Activated T-cell treated with anti-CD3 and anti-CD28 coated beads, Interleukin-2, amount 50 U/mL, for 48 hours (primary cell): ENCODE measurements at places on chromosomes 1 and 21.

- peak; percentile 80 for DNase-seq
These were observed 146.0 kb upstream of the JUN start for GRCh38 chr1:58929671-58930325.

DNA sequence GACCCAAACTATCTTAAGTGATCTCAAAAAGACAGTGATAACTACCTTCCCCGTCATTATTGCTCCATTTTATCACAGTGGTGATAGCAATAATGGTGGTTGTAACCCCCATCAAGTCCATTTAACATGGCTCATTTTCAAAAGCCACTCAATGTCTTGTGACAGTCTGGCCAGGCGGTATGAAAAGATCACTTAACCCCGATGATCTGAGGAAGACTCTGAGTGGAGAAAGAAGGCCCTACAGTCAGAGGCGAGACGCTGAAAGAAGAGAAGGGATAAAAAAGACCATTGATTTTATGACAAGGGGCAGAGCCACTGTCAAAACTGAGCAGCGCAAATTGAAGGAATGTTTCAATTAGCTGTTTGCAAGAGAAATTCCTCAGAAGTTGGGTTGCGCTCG is 417.2 kb upstream of the PBX1 start:
- DNase-seq = no peak

DNA sequence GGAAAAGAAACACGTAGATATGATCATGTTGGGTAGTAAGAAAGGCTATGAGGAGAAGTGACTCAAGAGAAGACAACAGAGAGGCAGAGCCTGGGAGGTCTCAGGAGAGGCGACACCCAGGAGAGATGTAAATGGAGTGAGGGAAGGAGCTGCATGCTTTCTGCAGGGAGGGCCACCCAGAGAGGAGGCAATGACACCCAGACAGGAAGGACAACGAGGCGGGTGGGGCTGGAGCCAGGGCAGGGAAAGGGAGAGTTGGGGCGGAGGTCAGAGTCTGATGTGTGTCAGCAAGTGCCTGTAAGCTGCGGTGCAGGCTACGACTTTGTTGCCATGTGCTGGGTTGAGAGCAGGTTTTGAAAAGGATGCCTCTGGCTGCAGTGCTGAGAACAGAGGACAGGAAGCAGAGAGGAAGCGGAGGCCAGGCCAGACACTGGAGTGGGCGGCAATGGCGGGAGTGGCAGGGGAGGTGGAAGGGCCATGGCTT is 31.3 kb downstream of the SLC1A7 start:
- peak; percentile 40 for DNase-seq

DNA sequence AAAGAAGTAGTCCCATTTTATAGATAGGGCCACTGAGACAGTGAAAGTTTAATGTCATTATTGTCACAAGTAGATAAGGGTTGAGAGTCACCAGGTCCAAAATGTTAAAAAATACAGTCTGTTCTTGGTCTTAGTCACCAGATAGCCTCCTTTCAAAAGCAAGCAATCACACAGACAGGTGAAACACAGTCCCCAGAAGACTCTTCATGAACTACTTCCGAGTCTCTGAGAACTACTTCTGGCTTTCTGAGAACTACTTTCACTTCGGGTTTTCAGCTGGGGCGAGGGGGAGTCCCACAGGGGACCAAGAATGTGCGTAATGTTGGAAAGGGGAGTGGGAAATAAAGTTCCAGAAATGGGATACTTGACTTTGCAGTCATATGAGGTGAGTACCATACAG is 143.2 kb downstream of the HHIPL2 start:
- no peak for DNase-seq

GRCh38 chr21:14875186-14875585 is 189.6 kb downstream of the NRIP1 start:
- no peak for DNase-seq

- DNase-seq = no peak
These were observed 53.7 kb downstream of the PAX7 start for GRCh38 chr1:18684303-18684702.

- no peak for DNase-seq
These were observed 145.8 kb upstream of the TMPRSS15 start for GRCh38 chr21:18549214-18549905.

GRCh38 chr1:201570886-201571624 is 32.1 kb downstream of the NAV1 start:
- DNase-seq = no peak

- DNase-seq = no peak
These were observed 12.4 kb downstream of the ACBD6 start for GRCh38 chr1:180489976-180490375.

DNA sequence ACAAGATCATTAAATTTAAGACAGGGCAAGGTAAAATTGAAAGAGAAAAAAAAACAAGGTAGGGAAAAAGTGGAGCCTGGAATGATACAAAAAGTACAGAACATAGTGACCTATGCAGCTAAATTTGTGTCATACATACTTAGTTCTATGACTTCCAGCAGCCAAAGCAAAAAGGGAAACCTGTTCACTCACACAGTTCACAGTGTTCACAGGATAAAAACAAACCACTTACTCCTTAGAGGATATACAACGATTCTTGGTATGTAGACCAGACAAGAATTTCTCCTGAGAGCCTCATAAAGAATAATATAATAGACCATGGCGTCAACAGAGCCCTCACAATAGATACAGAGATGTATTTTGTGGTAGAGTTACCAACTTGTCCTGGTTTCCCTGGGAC is 27.5 kb downstream of the COA7 start:
- no peak for DNase-seq

DNA sequence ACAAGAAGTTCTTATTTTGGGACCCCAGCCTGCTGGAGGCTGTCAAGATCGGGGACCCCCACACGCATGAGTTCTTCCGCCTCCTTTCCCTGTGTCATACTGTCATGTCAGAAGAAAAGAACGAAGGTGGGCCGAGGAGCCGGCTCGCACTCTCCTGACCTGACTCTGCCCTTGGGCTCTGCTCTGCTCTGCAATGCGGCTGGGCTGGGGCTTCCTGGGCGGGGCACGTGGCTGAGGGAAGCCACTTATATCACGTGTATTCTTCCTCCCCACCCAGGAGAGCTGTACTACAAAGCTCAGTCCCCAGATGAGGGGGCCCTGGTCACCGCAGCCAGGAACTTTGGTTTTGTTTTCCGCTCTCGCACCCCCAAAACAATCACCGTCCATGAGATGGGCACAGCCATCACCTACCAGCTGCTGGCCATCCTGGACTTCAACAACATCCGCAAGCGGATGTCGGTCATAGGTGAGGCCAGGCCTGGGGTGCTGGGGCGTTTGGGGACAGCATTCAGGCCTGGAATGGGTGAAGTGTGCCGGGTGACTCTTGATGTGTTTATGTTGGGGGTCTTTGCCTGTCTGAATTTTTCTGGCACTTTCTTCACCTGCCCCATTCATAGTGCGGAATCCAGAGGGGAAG is 17.6 kb downstream of the ATP8B2 start:
- peak; percentile 79 for DNase-seq

DNA sequence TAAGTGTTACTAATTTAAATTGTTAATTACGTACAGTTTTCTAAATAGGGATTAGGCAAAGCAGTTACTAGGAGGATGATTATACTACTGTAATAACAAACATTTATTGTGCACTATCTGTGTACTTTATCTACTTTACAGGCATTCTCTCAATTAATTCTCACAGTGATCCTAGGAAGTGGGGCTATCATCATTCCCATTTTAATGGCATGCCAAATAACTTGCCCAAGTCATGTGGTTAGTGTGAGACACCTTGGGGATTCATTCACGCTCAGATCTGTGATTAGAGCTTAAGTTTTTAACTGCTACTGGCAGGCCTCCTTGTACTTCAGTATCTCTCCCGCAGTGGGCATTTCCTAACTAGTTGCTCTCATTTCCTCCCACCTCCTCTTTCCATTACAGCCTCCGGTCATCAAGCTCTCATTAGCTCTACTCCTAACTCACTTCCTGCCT is 11.5 kb downstream of the PHLDA3 start:
- no peak for DNase-seq

- DNase-seq = peak; percentile 84
These were observed 932 bp downstream of the SLC30A1 start for GRCh38 chr1:211577819-211578639.

- DNase-seq = no peak
These were observed 2.4 kb upstream of the NAV1 start for GRCh38 chr1:201536558-201536957.
